ENCODE measurements at places on chromosomes 5 and 9.

DNA sequence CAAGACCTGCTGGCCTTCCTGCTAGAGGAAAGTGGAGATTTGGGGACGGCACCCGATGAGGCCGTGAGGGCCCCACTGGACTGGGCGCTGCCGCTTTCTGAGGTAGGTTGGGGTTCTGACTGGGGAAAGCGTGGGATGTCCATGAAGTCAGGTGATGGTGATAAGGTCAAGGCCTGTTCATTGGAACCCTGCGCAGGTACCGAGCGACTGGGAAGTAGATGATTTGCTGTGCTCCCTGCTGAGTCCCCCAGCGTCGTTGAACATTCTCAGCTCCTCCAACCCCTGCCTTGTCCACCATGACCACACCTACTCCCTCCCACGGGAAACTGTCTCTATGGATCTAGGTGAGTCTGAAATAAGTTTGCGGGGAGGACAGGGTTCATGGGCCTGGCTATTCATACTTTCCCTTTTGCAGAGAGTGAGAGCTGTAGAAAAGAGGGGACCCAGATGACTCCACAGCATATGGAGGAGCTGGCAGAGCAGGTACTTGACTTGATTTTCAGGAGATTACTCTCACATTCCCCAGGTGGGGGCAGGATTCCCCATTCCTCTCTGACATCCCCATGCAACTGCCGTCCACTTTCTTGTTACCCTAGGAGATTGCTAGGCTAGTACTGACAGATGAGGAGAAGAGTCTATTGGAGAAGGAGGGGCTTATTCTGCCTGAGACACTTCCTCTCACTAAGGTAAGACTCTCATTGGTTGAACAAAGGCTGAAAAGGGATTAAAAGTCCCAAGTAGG lies 505 bp downstream of the CREB3 start:
- peak; percentile 14 for DNase-seq

- no peak for DNase-seq
These were observed 145.9 kb downstream of the CTNND2 start for GRCh38 chr5:11758321-11758720.

DNA sequence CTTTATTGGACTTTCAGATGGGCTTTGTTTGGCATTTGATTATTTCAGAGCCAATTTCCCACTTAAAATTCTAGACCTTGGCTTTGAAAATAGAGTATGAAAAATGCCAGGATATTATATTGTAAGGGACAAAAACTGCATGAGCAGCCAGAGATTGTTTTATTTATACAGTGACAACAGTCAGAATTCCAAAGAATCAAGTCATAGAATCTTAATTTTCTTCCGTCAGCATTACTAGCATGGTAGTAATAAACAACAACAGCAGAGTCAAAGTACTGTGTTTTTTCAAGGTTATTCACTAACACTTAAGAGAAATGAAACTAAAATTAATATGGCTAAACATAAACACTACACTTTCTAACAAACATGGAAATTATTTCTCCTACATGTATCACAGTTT lies 52.2 kb downstream of the MLLT3 start:
- no peak for DNase-seq

GRCh38 chr9:36778682-36779081 lies 206.0 kb downstream of the MELK start:
- DNase-seq, result no peak

- DNase-seq, result no peak
These were observed 972.6 kb upstream of the SEMA6A start for GRCh38 chr5:117547192-117547591.

GRCh38 chr9:27673641-27674040 lies 100.4 kb upstream of the C9orf72 start:
- DNase-seq, result no peak
